ENCODE measurements at places on chromosomes 3 and 15.

DNA sequence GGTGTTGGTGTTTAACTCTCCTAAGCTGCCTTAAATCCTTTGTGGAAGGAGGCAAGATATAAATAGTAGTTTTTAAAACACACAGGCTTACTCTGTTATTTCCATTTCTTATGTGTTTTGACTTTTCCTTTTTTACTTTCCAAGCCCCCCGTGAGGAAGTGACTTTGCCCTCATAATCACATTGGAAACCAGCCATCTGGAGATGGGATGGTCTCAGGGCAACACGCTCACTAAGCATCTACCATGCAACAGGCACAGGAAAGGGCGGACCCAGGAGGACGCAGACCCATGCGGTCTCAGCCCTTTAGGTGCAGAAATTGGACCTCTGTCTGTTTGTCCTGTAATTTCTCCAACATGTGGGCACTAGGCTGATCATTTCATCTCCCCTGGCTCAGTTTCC, 115.7 kb downstream of the PDZRN3 start:
- DNase-seq, result no peak

- no peak for DNase-seq
Measured at GRCh38 chr3:122973893-122974615, 53.5 kb downstream of the SEMA5B start.

GRCh38 chr15:101174152-101174920, 77.5 kb downstream of the CHSY1 start:
- no peak for DNase-seq

DNA sequence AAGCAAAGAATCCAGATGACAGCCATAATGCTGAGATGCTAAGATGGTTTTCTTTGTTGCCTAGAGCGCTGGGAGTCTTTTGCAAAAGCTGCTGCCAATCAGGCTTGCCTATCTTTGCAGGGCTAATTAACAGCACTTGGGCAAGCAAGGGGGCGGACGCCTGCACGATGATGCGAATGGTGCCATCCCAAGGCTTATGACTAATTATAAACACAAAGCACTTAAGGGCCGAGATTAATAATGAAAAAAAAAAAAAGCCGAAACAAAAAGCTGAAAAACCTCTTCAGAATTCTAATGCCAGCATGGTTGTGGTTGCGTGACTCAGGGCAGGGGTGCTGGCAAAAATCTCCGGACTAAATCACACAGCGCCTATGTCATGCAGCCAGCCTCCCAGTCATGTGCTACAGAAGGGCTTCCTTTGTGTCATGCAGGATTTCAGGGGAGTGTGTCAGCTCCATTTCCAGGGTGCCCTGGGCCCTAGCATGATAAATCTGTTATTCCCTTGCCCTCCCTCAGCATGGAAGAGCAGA, 185.0 kb upstream of the ANKRD28 start:
- peak; percentile 88 for DNase-seq

DNA sequence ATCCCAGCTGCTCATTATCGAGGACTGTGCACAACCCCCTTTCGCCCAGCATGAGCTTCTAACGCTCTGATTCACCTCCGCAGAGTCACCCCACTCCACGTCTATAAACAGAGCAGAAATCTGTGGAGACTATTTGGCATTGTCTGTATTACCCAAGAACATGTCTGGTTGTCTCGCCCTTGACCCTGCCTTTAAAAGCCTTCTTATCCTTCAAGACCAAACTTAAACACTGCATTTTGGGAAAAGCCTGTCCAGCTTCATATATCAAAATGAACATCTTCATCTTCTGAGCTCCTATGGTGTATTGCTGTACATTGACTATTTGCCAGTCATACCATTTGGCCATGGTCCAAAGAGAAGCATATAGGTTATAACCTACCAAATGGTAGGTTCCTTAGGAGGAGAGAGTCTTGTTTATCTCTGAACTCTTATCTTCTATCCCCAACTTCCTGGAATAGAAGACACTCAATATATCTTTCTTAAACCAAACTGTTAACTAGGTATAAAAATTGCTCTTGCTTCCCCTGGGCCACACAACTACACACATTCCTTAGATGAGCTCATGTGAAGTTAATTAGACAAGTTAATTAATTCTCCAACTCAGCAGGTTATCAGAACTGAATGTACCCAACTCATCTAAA, 90.1 kb downstream of the FBN1 start:
- peak; percentile 30 for DNase-seq

DNA sequence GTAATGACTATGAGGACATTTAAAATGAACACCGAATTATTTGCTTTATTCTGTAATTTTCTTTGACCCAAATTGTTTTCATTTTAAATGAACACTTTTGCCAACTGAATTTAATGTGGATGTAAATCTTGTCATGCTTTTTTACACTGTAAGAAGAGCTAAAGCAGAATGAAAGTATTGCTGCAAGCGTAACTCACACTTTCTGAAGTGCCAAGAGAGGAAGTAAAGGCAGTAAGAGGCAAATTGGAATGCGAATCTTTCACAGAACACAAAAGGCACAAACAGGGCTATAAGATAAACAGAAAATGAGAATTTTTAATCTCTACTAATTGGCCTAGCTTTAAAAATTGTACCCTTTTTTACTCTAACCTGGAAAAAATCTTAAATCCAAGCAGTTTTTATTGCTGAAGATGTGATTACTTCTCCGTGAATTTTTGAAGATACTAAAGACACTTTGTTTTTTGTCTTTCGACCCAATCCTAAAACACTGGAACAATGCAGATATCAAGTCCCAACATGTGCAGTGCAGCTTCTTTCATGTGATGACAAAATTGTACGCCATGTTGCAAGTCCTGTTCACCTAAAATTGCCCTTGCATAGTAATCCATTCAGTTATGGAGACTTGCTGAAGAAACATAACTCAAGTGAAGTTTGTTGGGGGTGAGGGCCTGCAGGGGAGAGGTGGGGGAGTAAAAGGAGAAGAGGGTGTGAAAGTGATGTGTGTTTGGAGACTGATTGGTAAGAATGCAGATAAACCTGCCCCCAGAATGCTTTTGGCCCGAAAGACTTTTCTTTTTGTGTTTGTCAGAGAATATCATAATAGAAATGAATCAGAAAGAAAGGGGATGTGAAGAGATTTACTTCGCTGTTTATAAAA, 1.4 kb downstream of the ARID3B start:
- DNase-seq, result no peak

DNA sequence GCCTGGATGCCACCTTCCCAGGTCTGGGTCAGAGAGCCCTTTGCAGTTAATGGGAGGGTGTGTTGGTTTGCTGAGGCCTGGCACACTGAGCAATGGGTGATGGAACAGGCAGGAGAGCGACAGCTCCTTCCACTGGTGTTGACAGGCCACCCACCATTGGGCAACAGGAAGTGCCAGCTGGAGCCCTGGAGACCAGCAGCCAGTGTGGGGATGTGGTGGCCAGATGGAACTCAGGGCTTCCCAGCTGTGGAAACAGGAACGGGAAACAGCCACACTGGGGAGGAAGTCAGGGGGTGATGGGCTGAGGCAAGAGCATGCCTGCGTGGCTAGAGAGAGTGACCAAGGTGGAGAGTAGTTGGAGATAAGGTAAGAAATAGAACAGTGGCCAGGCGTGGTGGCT, 9.3 kb downstream of the PSTPIP1 start:
- DNase-seq, result no peak

GRCh38 chr3:87053553-87053952, 62.6 kb upstream of the VGLL3 start:
- no peak for DNase-seq

GRCh38 chr3:21017115-21017852, 733.7 kb downstream of the ZNF385D start:
- DNase-seq, result no peak

GRCh38 chr3:76570436-76571057, 469.4 kb upstream of the ROBO2 start:
- DNase-seq, result no peak

- peak; percentile 41 for DNase-seq
Measured at GRCh38 chr15:48925714-48926223, 38.0 kb downstream of the SHC4 start.

DNA sequence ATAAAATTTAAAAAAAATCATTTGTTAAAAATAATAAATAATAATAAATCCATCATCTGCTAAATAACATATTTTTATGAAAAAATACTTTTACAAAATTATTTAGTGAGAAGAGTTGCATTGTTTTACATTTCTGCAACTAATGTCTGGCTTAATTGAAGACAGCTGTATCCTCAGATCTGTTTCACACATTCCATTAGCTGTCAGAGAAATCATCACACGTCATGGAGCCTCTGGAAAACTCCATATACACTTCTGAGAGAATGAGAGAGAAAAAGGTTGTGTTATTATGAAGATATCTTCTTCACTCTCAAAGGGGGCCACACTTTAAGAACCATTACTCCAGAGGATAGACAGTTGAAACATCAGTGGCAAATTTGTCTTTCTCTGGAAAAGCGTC, 40.8 kb downstream of the CMSS1 start:
- DNase-seq, result no peak

DNA sequence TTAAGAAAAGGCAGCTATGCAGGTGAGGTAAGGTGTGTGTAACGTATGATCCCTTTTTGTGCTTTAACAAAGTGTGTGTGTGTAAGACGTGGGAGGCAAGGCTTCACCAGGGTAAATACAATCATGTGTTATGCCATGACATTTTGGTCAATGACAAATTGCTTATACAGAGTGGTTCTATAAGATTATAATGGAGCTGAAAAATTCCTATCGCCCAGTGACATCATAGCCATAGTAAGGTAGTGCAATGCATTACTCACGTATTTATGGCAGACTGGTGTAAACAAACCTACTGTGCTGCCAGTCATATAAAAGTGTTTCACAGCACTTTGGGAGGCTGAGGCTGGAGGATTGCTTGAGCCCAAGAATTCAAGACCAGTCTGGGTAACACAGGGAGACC, 60.2 kb upstream of the LCTL start:
- no peak for DNase-seq

- peak; percentile 10 for DNase-seq
Measured at GRCh38 chr15:75891895-75892294, 11.8 kb upstream of the FBXO22 start.

DNA sequence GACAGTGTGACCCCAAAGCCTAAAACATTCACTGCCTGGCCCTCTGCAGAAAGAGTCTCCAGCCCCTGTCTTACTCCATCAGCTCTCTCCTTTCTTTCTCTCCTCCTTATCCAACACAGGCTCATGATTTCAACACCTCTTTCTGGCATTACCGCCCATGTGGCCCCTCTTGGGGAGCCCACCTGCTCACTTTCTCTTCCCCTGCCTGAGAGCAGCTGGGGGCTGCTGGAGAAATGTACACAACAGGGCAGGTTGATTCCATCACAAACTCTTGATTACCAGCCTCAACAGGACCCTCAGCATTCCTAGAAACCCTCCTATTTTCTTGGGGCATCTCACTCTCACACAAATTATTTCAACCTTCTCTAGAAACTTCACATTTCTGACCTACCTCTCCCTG, 98.3 kb downstream of the ABHD5 start:
- no peak for DNase-seq

Data from T1000 (cell line).